ENCODE measurements at places on chromosomes 6 and 20.

DNA sequence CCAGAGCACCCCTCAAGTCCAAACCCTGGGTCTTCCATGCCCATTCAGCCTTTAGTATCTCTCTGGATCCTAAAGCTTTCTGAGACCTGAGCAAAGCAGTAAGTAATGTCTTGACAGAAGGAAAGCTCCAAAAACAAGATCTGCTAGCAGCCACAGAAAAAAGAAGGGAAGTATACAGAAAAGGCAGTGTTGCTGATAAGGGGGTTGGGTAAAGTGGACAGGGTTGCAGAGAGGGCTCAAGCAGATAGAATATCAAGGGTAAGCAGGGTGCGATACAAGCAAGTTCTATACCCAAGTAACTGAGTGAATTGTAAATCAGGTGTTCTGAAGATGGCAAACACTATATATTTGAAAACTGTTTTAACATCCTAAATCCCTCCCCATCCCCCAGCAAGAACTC, 113.4 kb upstream of the CARMIL1 start:
- DNase-seq, result no peak

- no peak for DNase-seq
Observed at GRCh38 chr6:31568537-31568961, 3.5 kb upstream of the LTA start.

DNA sequence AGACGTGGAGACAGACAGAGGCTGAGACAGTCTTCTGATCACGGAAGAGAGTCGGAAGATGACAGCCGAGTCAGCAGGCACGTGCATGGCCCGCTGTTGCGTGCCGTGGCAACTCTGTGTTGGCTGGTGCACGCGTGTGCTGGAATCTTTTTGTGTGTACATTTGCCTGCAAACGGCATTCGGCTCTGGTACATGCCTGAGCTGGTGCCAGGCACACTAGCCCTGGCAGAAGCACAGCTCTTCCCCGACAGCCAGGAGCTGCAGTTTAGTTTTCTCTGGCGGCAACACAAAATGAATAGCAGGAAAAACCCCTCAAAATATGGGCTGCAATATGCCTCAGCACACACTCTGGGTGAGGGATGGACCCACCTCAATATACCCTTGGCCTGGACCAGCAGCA, 769 bp upstream of the PDYN start:
- no peak for DNase-seq

DNA sequence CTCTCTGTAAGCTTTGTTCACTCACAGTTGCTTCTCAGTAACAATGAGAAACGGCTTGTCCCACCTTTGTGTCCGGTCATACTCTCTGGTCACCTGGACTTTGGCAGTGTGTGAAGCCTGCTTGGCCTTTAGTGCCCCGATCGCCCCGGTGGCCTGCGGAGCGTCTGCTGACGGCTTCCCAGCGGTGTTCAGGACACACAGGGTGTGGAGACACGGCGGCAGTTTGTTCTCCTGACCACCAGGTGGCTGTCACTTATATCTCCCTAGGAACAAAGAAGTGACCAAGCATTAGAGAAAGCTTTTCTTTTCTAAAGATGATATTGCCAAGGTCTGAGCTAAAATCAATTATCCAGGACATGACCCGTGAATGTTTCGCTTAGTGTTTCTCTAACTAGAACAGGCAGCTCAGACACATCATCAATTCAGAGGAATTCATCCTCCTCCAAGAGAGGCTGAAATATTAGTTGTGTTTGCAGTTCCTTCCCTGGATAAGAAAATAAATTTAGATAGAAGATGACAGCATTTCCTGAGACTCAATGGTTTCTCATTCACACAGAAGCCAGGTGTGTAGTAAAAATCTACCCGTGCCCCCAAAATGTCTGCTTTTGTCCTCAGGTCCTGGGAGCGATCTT, 167.4 kb upstream of the THBS2 start:
- no peak for DNase-seq

- DNase-seq, result peak; percentile 3
Observed at GRCh38 chr6:99522531-99522930, 7.3 kb upstream of the USP45 start.

DNA sequence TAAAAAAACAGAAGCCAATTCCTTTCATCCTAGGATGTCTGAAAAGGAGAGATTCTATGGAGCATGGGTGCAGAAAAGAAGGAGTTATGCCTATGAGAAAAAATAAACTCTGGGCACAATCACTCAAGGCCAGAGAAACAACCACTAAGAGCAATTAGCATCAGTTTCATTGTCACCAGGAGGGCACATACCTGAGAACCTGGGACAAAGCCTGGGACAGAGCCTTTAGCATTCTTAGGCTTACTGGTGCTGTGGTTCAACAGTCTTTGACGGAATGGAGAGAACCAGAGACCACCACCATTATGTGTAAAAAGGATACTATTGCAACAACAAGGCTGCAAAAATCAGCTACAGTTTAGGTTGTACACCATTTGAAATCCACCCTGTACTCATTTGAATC, 29.4 kb upstream of the BCKDHB start:
- DNase-seq, result no peak

- peak; percentile 44 for DNase-seq
Observed at GRCh38 chr6:146914489-146915483, 289.4 kb upstream of the STXBP5 start.

DNA sequence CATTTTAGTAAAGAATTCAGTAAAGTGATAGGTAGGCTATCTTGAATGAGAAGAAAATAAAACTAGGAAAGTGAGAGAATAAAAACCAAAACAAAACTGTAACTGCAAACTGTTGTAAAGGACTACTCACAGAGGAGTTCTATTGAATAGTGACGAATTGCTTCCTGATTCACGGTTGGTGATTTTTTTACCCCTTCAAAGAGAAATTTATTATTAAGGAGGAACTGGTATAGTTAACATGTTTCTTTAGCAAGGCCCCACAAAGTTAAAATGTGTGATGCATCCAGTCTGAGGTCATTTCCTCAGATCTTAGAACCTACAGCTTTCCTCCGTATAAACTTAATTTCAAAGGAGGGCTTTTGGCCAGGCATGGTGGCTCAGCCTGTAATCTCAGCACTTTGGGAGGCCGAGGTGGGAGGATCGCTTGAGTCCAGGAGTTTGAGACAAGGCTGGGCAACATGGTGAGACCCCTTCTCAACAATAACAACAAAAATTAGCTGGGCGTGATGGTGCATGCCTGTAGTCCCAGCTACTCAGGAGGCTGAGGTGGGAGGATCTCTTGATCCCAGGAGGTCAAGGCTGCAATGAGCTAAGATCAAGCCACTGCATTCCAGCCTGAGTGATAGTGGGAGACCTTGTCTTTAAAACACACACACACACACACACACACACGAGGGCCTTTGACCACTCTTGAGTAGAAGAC, 8.3 kb downstream of the PRDM1 start:
- DNase-seq, result no peak

DNA sequence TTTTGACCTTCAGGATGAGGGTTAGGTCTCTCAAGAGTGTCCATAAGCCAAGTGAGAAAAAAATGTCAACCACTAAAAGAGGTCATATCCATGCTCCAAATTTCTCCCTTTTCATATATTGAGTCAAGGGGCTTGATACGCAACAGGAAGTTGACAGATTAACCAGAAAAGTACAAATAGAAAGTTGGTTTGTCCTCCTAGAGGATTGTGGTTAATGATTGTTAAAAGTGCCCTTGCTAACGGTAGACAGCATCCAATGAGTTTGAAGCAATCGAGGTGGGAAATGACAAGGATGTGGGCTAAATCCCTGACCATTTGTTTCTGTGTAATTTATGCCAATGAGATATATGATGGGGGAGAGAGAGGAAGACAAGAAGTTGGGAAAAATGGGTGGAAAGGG, 18.1 kb upstream of the HBS1L start:
- no peak for DNase-seq

GRCh38 chr20:50289581-50289980, 99.0 kb downstream of the CEBPB start:
- no peak for DNase-seq

GRCh38 chr6:1247056-1247455, 64.8 kb upstream of the FOXQ1 start:
- DNase-seq, result no peak

DNA sequence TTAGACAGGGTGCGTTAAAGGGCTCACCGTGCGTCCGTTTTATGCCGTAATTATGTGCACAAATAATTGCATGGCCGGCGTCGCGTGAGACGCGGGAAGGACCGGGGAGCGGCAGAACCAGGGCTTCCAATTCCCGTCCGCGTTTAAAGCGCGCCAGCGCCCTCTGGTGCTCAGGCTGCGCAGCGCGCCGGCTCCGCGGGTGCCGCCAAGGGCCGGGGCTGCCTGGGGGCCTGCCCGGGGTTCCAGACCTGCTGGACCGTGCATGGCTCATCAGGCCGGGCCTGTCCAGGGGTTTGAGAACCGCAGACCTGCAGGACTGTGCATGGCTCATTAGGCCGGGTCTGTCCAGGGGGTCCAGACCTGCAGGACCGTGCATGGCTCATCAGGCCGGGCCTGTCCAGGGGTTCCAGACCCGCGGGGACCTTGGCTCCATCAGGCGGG, 369.0 kb downstream of the THBS2 start:
- peak; percentile 34 for DNase-seq

GRCh38 chr20:19025430-19026120, 186.9 kb upstream of the SLC24A3 start:
- no peak for DNase-seq

DNA sequence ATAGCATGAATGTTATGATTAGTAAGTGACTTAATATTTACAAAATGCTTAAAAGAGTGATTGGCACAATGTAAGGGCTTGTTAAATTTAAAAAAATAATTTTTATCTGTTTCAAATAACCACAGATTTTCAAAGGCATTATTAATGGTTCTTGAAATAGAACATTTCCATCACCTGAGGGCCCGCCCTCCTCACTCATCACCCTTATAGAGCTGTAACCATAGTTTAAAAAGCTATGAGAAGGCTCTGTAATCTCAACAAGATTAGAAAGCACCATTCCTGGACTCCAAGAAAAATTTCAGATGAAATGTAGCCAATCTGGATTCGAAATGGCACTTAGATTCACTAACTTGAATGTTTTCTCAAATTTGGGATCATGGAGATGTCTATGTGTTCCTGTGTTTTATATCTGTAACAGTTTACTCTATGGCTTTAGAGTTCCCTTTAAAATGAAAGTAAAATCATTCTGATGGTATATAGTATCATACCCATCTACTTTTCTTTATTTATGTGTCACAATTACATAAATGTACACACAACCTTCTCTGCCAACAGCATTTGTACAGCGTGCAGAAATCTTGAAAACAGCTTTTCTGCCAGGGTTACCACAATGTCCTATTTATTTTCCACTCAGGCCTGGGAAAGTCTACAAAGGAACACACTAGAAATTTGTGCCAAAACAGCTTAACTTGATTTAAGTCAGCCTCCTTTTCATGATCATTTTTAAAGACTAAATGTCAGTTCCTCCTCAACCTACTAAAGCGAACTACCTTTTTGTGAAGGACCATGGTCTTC, 207.7 kb downstream of the TBX18 start:
- DNase-seq, result no peak

DNA sequence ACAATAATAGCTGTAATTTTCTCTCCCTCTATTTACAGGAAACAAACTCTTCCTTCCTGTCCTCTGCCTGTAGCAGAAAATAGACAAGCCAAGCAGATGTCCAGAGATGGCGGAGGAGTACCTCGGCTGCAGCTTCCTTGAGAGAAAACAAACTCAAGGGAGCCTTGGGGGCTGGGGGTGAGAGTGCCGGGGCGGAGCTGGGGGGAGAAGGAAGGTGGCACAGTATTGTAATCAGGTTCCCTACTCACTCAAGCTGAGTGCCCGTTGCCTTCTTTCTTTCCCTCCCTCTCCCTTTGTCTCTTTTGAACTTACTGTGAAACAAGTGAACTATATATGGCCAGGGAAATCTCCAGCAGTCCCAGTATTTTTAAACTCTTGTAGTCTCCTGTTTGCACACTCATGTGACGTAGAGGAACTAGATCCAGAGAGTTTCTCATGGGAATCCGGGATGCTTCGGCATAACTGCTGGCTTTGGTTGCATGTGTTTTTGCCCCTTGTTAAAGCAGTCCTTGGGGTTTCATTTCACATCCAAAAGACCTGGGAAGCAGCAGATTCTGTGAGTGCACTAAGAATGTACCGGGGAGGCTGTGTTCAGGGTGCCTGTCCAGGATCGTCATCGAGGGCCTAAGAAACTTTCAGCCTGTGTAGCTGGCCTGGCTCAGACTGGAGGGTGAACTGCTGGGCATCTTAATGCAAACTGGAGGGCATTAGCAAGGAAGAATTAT, 44.6 kb upstream of the HDDC2 start:
- DNase-seq, result no peak

DNA sequence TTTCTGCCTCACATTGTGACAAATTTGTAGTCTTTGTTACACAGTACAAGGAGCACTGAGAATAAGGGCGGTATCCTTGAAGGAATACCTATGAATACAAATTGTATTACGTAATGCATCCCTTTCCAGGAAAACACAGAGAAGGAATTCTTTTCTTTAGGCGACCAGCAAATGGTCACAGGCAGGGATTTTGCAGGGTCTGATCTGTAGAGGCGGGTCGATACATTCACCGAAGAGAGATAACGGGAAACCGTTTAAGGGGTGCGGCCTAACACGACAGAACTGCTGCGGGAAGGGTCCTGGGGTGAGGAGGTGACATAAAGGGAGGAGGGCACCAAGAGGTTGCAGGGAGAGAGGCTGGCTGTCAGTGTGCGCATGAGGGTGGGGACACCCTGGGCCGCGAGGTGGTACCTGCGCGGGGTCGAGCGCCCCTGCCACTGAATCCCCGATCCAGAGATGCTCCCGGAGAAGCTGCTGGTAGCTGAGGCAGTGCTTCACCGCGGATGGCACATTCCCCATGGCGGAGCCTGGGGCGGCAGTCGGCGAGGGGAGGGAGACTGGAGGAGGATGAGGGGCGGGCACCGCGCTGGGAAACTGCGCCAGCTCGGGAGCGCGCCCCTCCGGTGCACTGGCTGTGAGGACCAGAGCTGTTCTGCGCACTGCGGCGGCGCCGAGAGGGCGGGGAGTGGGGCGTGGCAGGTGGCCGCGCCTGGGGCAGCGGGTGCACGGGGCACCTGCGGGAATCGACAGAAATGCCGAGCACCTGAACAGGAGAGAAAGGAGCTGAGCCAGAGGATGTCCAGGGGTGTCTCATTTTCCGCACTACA, at the start of gene HMGCLL1:
HMGCLL1 (minus strand) TSS at position 656 of the 827 bp plus-strand sequence; CDS start at position 519, 137 bp downstream.
- peak; percentile 31 for DNase-seq

- no peak for DNase-seq
Observed at GRCh38 chr20:58084966-58085365, 143.5 kb downstream of the ANKRD60 start.

DNA sequence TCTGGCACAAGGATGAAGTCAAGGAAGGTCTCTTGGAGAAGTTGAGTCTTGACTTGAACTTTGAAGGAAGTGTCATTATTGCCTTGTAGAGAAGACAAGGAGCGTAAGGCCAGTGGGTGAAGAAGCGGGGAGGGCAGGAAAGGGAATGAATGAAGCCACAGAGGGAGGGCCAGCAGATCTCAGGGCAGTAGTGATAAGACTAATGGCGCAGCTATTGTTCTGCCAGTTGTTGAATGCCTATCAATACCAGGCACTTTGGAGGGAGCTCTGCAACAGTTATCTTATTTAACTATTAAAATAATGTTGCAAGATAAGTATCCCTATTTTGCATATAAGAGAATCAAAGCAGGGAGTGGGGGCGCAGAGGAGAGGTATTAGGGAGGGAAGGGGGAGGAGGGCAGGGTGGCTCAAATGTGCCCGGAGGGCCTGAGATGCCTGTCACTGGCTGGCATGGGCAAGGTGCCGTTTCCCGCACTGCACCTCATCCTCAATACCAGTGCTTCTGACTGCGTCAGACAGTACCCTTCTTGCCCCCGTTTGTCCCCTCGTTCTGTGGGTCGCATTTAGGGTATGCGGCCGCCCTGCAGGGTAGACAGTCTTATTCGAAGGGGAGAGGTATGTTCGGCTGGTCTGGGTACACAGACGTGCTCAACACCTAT, 109.8 kb downstream of the ZDHHC14 start:
- DNase-seq, result no peak

GRCh38 chr6:72246926-72247325, 360.6 kb downstream of the RIMS1 start:
- peak; percentile 4 for DNase-seq

GRCh38 chr6:49790341-49790740, 3.3 kb upstream of the PGK2 start:
- DNase-seq, result no peak
